AG04449 (cell line): ENCODE measurements at places on chromosomes 4 and X.

DNA sequence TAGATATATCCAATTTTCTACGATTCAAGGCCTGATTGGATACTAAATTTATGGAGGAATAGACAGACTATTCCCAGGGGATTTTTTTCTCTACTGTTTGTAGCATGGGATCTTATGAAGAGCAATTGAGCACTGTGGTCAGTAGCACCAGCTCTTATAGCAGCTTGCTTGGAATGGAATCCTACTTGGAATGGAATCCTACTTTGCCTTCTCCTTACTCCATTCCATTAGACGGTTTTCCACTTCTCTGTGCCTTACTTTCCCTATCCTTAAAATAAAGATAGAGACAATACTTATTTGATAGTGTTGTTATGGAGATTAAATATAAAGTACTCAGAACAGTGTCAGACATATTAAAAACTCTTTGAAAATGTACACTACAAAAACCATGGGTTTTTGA lies 133.5 kb downstream of the BTC start:
- no peak for DNase-seq

GRCh38 chr4:15648600-15648999 lies 6.6 kb downstream of the FBXL5 start:
- DNase-seq: no peak

DNA sequence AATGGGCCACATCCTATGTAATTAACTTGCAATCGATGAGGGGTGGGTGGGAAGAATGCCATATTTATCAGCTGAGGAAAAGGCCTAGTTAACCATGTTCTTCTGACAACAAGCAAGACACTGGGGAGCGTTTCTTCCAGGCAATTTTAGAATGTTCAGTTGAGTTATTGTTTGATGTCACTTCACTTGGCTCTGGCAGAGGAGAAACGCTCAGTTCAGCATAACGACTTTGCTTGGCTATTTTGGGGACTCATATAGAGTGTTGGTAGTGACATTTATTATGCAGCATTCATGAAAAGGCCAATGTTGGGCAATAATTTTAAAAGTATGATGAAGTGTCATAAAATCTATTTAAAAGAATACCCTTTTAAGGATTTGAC lies 648 bp downstream of the SYNPO2 start:
- no peak for DNase-seq

GRCh38 chr4:111326450-111326849 lies 703.6 kb upstream of the PITX2 start:
- DNase-seq: no peak

DNA sequence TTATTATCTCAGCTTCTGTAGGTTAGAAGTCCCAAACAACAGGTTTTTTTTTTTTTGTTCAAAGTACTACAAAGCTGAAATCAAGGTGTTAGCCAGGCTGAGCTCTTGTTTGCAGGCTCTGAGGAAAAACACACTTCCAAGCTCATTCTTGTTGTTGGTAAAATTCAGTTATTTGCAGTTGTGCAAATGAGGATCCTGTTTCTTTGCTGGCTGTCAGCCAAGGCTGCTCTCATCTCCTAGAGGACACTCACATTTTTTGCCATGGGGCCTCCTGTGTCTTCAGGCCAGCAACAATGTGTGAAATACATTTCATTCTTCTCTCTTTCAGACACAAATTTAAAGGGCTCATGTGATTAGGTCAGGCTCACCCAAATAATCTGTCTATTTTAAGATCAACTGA lies 60.3 kb upstream of the HSD17B10 start:
- no peak for DNase-seq

DNA sequence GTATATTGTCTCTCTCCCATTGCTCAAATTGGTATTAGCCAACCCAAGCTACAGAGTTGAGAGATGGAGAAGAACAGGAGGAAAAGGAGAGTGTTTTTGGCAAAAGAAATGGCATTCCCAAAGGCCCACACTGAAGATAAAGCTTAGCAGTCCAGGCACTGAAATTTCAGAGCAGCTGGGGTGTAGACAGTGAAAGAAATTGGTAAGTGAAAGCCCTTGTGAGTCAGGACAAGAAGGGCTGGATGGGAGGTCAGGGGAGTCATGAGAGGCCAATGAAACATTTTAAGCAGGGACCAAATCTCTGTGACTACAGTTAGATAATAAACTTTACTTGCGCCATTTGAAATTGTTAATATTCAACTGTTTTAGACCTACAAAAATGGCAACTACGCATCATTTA lies 177.7 kb downstream of the ADAMTS3 start:
- no peak for DNase-seq

DNA sequence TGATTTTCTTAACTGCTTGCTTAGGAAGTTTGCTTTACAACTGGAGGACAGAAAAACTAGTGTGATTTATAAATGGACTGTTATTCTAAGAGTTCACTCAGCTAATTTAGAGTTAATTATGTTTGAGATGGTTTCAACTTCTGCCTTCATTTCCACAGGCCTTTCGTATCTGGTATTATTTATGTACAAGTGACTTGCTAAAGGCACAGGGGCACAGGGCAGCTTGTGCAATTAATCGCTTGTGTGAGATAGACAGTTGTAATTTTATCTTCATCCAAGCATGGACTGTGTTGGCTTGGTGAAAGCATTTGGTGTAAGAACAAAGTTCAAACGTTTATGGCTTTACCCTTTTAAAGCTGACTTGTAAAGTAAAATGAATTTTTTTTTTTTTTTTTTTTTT lies 38.3 kb downstream of the GPAT3 start:
- DNase-seq: no peak

GRCh38 chrX:154457491-154458115 lies 478 bp upstream of the PLXNA3 start:
- no peak for DNase-seq

GRCh38 chrX:16023790-16024734 lies 99.3 kb upstream of the GRPR start:
- DNase-seq: no peak

DNA sequence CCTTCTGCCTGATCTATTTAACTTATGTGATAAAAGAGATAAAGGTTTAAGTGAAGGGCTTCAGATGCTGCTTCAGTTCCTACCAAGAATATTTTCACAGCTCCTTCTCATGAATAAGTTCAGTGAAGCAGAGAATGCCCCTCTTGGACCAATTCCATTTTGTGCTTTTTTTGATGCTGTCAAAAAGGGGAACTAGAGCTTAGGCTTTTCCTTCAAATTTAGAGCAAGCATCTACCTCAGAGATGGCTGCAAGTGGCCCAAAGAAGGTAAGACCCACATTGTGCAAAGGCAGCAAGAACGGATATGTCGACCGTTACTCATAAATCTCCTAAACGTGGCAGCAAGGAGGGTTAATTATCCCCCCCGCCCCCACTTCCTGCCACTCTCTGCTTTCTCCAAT lies 4.5 kb downstream of the CHRDL1 start:
- no peak for DNase-seq

DNA sequence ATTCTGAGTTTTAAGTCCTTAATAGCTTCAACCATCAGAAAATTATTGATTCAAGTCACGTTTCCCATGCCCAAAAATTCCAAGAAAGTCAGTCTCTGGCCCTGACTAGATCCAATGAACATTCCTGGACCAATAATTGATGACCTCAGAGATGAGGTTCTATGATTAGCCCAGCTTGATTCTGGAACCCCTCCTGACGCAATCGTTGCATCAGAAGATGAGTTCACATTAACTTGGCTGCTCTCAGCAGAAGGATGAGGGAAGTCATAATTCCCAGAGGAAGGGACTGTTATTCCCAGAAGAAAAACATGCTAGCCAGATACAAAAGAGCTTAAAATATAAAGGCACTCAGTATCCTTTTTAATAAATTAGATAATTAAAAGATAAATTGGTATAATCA lies 34.3 kb upstream of the CPEB2 start:
- DNase-seq: no peak

- DNase-seq: no peak
These were observed 168.8 kb downstream of the MID1IP1 start for GRCh38 chrX:38970074-38970473.

DNA sequence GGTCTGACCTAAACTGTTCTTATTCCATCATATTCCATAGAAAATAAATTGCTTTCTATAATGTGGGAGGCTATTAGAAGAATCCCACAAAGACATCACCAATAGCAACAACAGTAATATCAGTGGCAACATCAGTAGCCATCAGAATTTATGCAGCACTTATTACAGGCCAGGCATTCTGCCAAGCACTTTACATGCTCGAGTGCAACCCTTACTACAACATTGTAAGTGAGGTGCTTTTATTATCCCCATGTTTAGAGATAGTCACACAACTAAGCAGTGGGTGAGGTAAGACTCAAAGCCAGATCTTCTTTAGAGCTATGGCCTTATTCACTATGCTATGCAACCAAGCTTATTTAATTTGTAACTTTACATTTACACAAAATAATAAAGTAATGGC lies 317.1 kb upstream of the BMP3 start:
- DNase-seq: no peak

GRCh38 chr4:124943145-124943889 lies 230.8 kb upstream of the ANKRD50 start:
- DNase-seq: no peak

- no peak for DNase-seq
These were observed 221.9 kb downstream of the LHFPL1 start for GRCh38 chrX:112457788-112458187.

DNA sequence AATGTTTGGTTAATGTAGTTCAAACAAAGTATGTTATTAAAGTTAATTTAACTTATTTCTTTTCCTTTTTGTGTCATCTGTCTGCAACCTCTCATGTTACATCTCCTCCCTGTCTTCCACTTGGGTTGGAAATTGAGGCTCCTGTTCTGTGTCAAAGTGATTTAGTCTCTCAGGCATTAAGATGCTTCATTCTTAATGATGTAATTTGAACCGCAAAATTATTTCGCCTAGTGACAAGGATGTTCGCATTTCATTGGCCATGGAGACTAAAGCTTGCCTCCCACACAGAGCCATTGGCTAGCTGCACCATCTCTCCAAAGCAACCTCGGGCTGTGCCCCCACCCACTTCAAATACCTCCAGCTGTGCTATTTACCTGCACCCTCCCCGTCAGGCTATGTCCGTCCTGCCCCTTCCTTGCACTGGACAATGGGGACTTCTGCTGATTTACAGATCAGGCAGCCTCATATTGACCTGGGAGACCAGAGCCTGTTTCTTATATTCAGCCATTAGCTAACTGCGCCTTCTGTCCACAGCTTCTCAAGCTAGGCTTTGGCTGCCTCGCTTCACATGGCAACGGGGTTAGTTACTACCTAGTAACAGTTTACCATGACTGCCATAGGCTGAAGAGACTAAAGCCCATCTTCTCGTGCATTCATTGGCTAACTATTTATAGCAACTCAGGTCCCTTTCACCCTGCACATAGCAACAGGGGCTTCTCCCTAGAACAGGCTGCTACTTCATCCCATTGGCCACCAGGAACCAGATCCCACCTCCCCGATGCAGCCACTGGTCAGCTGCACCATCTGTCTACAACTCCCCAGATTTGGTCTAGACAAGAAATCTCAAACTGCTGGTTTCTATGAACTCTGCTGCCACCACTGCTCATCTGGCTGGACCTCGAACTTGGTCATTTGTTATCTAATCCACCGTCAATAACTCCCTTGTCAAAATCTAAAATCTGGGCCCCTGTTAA lies 8.6 kb upstream of the ZNF157 start:
- DNase-seq: peak; percentile 88

- DNase-seq: no peak
These were observed 54.0 kb downstream of the SLC9A7 start for GRCh38 chrX:46704767-46705386.

DNA sequence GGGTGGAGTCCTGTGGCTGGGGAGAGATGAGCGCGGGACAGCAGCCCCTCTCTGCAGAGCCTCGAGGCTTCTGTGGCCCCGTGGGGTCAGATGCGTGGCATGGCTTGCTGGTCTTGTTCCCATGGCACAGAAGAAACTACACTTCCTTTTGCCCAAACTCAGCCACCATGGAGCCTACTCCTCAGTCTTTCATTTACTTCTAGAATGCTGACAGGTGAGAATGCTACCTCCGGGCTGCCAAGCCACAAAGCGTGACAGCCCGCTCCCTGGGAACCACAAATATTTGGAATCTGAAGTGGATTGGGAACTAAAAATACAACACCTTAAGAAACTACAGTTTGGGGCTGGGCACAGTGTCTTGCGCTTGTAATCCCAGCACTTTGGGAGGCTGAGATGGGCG lies 98.0 kb downstream of the TRAPPC11 start:
- DNase-seq: no peak

- no peak for DNase-seq
These were observed 8.8 kb downstream of the SASH3 start for GRCh38 chrX:129788527-129788926.

GRCh38 chr4:118850488-118851173 lies 14.7 kb upstream of the SEC24D start:
- DNase-seq: no peak

GRCh38 chr4:105765690-105766407 lies 57.3 kb downstream of the GSTCD start:
- DNase-seq: peak; percentile 49

GRCh38 chr4:49032440-49033161 lies 46.5 kb downstream of the CWH43 start:
- DNase-seq: no peak

GRCh38 chr4:187042251-187042650 lies 318.6 kb upstream of the FAT1 start:
- no peak for DNase-seq

DNA sequence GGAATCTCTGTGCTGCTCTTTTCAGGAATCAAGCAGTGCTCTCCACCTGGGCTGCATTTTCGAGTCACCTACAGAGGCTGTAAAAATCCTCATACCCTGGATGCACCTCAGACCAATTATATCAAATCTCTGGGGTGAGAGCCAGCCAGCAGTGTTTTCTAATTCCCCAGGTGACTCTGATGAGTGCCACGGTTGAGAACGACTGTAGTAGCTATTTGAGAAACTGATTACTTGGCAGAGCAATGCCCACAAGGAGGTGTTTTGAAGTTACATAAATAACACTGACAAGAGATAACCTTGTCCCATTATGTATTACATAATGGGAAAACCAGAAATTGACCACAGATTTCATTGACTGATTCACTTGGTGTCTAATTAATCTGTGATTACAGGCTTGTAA lies 46.8 kb downstream of the CLCN4 start:
- no peak for DNase-seq

DNA sequence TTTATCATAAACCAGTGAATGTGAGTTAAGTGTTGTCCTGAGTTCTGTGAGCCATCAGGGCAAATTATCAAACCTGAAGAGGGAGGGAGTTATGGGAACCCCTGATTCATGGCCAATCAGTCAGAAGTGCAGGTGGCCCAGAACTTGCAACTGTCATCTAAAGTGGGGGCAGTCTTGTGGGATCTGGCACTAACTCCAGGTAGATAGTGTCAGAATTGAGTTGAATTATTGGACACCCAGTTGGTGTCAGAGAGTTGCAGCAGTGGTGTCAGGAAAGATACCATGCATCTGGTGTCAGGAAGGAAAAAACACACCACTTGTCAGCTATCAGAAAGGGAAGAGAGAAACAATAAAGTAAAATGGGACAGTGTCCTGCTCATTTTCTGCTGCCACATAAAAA lies 8.4 kb downstream of the CORIN start:
- no peak for DNase-seq

DNA sequence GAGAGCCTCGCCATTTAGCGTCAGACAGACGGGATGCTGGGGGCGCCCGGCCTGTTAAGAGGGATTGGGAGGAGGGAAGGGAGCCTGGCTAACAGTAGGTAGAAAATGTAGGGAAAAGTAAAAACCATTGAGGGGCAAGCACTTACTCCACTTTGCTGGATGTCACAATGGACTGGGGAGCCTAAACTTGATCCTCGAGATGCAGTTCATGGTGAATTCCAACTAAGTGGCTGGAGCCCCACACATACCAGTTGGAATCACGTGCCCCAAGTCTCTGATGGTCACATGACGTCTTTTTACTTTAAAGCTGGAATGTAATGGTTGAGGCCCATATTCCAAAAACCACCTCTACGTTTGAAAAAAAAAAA lies 1.5 kb downstream of the PLS3 start:
- DNase-seq: no peak
